Stimulated activated CD4-positive, alpha-beta T cell treated with anti-CD3 and anti-CD28 coated beads, Interleukin-12 subunit alpha, Interleukin-12 subunit beta, amount 100 ng/mL, for 4 hours (primary cell): ENCODE measurements at places on chromosomes 1 and 21.

DNA sequence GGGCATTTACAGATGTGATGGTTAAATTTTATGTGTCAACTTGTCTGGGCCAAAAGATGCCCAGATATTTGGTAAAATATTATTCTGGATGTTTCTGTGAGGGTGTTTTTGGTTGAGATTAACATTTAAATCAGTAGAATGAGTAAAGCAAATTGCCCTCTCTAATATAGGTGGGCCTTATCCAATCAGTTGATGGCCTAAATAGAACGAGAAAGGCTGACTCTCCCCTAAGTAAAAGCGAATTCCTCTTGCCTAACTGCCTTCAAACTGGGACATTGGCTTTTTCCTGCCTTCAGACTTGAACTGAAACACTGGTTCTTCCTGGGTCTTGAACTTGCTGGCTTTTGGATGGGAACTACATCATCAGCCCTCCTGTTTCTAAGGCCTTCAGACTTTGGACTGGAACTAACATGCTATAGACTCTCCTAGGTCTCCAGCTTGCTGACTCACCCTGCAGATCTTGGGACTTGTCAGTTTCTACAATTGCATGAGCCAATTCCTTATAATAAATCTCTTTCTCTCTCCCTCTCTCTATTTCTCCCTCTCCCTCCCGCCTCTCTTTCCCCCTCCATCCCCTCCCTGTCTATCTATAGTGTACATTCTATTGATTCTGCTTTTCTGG is 10.2 kb upstream of the NAV1 start:
- no peak for DNase-seq

DNA sequence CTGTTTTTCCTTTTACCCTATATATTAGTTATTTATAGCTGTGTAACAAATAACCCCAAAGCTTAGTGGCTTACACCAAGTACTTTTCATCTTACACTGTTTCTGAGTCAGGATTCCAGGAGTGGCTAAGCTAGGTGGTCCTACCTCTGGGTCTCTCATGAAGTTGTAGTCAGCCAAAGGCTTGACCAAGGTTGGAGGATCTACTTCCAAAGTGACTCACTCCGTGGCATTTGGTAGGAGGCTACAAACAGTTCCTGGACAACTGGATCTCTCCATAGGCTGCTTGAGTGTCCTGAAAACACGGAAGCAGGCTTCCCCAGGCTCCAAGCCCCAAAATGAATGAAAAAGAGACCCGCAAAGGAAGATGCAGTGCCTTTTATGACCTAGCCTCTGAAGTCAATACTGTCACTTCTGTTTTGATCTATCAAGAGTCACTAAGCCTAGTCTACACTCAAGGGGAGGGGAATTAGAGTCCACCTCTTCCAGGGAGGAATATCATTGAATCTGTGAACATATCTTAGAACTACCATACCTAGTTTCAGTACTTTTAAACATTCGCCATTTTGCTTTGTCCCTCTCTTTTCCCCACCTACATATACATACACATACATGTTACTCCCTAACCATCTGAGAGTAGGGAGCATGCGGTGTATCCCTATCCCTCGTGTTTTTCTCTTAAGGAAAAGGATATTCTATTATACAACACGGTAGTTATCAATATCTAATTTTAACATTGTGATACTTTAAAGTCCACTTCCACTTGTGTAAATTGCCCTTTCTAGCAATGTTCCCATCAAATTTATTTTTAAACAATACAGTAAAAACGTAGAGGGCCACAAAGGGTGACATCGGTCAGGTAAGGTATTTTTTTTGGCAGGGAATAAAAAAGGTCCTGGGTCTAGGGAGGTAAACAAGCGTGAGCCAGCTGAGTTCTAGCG is 67.2 kb downstream of the SLC35A3 start:
- DNase-seq = no peak

DNA sequence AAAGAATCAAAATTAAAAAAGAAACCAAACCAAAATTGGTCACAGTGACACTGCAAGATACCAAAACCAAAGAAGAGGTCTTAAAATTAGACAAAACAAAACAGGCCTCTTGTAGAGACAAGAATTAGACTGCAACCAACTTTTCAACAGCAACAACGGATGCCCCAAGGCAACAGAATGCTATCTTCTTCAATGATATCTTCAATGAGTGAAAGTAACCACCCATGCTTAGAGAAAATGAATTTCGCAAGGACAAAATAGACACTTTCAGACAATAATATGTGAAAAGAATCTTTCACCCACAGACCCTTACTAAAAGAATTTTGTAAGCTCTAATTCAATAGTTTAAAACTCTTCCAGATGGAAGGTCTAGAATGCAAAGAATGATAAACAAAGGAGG is 41.7 kb downstream of the USP48 start:
- no peak for DNase-seq

DNA sequence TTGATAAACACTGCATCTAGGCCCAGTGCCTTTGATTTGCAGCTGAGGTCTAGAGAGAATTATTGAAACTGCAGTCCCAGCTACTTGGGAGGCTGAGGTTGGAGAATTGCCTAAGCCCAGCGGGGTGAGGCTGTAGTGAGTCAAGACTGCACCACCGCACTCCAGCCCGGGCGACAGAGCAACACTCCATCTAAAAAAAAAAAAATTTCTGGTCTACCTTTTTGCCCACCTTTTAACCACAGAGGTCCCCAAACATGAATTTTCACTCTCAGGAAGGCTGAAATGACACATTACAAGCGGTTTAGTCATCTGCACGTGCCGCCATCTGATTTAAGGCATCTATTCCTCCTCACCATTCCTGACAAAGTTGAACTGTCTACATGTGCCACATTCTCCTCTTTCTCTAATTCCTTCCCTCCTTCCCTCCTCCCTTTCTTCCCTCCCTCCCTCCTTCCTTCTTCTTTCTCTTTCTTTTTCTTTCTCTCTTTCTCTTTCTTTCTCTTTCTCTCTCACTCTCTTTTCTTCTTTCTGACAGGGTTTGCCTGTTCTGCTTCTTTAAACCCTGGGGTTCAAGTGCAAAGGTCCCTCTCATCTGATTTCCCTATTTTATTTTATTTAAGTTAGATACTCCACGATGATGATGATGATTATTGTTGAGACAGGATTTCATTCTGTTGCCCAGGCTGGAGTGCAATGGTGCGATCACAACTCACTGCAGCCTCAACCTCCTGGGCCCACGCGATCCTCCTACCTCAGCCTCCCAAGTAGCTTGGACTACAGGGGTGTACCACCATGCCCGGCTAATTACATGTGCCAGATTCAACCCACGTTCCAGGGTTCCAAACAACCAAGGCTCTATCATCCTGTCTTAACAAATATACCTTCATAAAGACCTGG is 3.0 kb upstream of the SOD1 start:
- peak; percentile 40 for DNase-seq

- no peak for DNase-seq
Measured at GRCh38 chr1:235980976-235981375, 83.9 kb downstream of the NID1 start.

- DNase-seq = no peak
Measured at GRCh38 chr1:165862448-165862847, 35.0 kb downstream of the UCK2 start.

- DNase-seq = peak; percentile 80
Measured at GRCh38 chr1:203289281-203289981, 15.9 kb upstream of the BTG2 start.
